NCI-H1417 (cell line): ENCODE measurements at places on chromosomes 1 and 21.

DNA sequence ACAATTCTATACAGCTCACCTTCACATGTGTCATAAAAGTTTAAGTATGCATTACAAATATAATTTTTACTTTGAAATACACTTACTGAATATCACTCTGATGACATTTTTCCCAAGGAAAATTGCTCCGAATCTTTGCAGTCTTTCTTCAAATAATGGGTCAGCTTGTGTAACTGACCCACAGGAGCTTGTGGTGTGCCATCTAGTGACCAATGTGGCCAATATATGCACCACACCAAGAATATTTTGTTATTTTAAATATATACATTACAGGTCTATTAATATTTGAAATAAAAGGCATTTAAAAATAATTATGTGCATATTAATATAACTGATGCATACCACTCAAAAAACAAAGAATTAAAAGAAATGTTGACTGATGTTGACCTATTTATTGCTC is 271.4 kb downstream of the TBX15 start:
- peak; percentile 27 for DNase-seq

- DNase-seq: no peak
Observed at GRCh38 chr1:75099581-75099980, 34.6 kb upstream of the LHX8 start.

- DNase-seq: no peak
Observed at GRCh38 chr1:240169188-240169587, 77.5 kb downstream of the FMN2 start.

DNA sequence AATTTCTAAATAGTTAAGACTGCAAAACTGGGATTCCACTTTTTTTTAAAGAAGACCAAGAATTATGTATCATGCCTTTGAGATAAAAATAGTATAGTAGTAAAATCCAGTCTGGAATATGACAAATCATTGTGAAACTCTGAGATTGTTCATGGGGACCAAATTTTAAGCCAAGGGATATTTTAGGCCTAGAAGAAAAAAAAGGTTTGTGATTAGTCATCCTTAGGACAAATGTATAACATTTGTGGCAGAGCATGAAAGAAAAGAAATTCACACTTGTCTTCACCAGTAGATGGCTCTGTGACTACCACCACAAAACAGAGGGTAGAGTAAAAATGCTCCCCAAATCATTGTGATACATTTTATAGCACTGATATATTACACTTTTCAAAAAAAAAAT is 226.1 kb downstream of the KCTD3 start:
- no peak for DNase-seq
